Stimulated activated CD8-positive, alpha-beta memory T cell treated with anti-CD3 and anti-CD28 coated beads, Interleukin-12 subunit alpha, Interleukin-12 subunit beta, amount 100 ng/mL, for 4 hours (primary cell): ENCODE measurements at places on chromosomes 4 and X.

GRCh38 chrX:110796407-110796697 is 735 bp upstream of the CHRDL1 start:
- no peak for DNase-seq

GRCh38 chr4:159012381-159012780 is 90.5 kb upstream of the RAPGEF2 start:
- DNase-seq = no peak

GRCh38 chr4:138334346-138335016 is 92.3 kb upstream of the SLC7A11 start:
- no peak for DNase-seq

GRCh38 chr4:173917255-173917960 is 366.1 kb downstream of the FBXO8 start:
- no peak for DNase-seq

DNA sequence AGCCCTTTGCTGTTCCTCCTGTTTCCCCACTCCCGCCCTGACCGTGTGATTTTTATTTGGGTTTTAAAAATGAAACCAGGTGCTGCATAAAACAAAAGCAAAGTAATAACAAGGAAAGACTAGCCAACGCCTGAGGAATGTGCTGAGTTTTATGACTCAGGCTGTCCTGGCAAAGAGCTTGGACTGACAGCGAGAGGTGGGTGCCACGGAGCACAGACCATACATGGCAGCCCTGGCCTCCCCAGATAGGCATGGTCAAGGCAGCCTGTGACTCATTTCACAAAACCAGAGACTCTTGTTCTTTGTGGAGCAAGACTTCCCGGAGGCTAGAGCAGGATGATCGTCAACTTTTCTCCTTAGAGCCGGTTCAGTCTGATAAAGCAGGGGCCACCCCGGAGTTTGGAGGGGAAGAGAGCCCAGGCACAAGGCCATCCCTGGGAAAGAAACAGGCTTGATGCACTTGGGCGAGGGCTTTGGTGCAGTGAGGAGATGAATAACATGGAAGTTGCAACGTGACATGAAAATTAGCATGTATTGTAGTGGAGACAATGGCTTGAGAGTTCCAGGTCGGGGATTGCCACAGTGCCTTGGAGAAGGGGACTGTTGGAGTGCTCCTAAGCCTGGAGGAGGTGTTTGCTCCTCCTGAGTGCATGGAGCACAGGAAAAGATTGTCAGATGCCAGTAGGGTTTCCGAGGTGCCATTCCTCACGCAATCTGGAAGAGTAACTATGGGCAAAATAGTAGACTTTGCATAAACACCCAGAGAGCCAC is 54.8 kb downstream of the C4orf51 start:
- DNase-seq = no peak

DNA sequence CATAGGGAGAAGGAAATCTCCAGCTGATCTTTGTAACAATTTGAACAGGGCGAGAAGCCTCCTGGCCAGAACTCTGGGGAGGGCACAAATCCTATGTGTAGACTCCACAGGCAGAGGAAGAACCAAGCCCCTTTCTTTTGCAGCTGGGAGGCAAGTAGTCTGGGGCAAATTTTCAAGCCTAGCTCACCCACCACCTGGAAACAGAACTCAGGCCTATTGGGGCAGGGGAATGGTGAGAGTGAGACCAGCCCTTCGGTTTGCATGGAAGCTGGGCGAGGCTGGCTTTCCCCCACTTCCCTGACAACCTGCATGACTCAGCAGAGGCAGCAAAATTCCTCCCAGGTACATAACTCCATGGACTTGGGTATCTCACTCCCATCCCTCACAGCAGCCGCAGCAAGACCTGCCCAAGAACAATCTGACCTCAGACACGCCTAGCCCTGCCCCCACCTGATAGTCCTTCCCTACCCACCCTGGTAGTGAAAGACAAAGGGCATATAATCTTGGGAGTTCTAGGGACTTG is 138.2 kb downstream of the EMCN start:
- no peak for DNase-seq

GRCh38 chrX:1895583-1895982 is 280.7 kb downstream of the ASMT start:
- DNase-seq = no peak

DNA sequence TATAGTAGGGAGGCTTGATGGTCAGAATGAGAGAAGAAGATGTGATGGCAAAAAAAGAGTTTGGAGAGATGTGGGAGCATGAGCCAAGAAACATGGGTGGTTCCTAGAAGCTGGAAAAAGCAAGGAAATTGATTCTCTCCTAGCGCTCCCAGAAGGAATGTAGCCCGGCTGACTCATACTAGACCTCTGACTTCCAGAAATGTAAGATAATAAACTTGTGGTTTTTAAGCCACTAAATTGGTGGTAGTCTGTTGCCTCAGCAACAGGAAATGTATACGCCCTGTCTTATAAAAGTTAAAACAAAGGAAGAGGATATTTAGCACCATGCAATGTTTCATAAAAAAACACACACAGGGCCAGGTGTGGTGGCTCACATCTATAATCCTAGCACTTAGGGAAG is 182.7 kb upstream of the PCDH7 start:
- no peak for DNase-seq

GRCh38 chrX:104310090-104310489 is 55.4 kb upstream of the ESX1 start:
- no peak for DNase-seq

- no peak for DNase-seq
Observed at GRCh38 chr4:158857951-158858350, 89.1 kb downstream of the FNIP2 start.

DNA sequence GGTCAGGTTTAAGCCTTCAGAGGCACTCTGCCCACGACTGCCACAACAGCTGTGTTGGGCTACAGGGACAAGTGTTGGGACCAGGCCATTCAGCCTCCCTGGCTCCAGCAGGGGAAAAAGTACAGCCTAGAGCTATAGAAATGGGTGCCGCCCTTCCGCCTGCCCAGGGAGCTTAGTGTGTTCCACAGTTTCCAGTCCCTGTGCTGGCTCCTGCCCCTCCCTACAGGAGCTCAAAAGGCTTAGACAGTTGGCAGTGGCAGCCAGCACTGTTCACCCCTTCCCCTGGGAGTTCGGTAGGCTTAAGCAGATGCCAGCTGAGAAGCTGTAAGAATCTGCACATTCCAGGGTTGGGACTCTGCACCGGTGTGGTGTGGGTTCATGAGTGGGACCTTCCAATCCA is 408.2 kb upstream of the INTU start:
- no peak for DNase-seq

DNA sequence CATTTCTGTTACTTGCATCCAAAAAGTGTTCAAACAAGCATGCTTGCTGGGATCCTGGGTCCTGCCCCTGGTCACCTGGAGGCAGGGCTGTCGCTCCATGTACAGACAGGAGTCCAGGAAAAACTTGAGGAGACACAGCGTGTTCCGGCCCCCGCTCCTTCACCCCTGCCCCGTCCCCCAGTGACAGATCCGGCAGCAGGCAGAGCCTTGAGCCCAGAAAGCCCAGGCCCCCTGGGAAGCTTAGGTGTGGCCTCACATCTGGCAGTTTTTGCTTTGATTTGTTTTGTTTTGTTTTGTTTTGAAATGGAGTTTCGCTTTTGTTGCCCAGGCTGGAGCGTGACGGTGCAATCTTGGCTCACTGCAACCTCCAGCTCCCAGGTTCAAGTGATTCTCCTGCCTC is 67.0 kb downstream of the TRMT44 start:
- no peak for DNase-seq

GRCh38 chr4:184343502-184344177 is 126.0 kb upstream of the ENPP6 start:
- DNase-seq = peak; percentile 14

GRCh38 chrX:130085551-130086446 is 24.5 kb downstream of the ELF4 start:
- DNase-seq = no peak

DNA sequence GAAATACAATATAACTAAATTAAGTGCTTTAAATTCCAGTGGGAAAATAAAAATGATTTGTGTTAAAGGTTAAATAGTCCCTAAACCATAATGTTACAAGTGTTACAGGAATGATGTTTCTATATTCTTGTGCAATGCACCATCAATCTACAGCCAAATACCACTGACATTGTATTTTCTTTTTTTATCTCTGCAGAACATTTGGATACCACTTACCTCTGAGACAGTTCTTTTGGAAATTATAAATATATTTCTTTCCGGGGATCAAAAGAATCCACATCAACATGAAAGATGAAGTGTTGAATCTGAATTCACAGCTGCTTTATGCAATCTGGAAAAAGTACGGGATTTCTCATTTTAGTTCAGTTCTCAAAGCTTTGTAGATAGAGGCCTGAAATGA is 518.3 kb upstream of the AGA start:
- no peak for DNase-seq
